ENCODE measurements at places on chromosomes 11 and 22. TPM values are rescaled to one million over a fixed set of nuclear protein-coding genes. Genes with fewer than 3 reads are reported as not detected.
A peak's percentile ranks its signal among the peaks of the same experiment; 100 is the strongest.

DNA sequence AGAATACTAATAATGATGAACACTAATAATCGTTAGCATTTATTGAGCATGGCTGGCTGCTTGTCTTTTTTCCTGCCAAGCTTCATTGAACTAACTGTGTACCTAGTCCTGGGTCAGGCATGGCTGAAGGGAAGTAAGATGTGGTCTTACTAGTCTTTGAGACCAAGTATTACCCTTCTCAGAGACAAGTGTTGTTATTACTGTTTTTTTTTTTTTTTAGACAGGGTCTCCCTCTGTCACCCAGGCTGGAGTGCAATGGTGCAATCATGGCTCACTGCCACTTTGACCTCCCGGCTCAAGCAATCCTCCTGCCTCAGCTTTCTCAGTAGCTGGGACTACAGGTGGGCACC lies 4.6 kb downstream of the ST14 start:
- H3K27me3 ChIP-seq, result no peaks in the 10 kb centered on the region
- no peak overlapping the region for H3K4me3 ChIP-seq
- no peaks in the 10 kb centered on the region for H3K36me3 ChIP-seq
- no peak for DNase-seq
- H3K27ac ChIP-seq, result no peak overlapping the region
- H3K4me1 ChIP-seq, result peaks cover 4% of the 10 kb centered on the region

The BCO2 gene
- 1.6 TPM for total RNA-seq

DNA sequence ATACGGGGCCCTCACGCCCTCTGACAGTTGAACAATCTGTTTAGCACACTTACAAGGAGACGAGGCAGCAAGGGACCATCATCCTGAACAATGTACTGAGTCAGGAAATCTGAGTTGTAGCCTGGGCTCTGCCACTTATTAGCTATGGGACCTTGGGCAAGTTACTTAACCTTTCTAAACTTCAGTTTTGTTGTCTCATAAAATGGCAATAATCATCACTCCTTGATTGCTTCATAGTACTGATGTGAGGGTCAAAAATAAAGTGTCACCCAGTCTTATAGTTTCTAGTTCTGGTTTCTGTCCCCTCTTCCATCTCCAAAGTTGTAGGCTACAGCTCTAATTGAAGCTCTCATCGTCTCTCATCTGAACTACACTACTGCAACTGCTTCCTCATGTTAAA lies 46.7 kb downstream of the RELT start:
- H3K27me3 ChIP-seq, result no peaks in the 10 kb centered on the region
- H3K36me3 ChIP-seq, result no peaks in the 10 kb centered on the region
- H3K4me1 ChIP-seq, result no peaks in the 10 kb centered on the region
- no peak overlapping the region for H3K27ac ChIP-seq
- no peak for DNase-seq
- no peak overlapping the region for H3K4me3 ChIP-seq

The HEPACAM gene
- not detected for total RNA-seq

DNA sequence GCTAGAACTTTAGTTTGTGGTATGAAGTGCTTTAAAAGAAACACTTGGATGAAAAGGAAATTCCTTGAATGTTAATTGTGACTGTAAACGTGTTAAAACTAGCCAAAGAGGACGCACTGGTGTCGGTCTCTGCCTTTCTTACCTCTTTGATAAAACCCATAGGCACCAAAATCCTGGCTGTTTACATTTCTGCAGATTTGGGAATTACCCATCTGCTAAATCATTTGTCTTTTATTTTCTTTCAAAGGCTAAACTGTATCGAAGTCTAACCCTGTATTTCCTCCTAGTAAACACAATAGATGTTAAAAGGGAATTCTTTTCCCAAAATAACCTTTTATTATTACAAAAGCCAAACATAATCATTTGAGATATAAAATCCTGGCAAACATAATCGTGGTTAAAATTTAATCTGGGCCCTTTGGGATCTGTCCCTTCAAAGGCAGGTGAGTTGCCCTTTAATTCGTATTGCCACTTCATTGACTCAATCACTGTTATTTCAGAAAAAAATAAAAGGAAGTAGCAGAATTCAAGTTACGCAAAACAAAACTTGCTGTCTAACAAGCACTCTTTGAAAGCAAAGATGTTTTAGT lies 2.4 kb downstream of the RASSF10 start:
- DNase-seq, result no peak
- H3K27me3 ChIP-seq, result peaks cover 10% of the 10 kb centered on the region
- no peak overlapping the region for H3K27ac ChIP-seq
- no peak overlapping the region for H3K4me3 ChIP-seq
- no peaks in the 10 kb centered on the region for H3K36me3 ChIP-seq

DNA sequence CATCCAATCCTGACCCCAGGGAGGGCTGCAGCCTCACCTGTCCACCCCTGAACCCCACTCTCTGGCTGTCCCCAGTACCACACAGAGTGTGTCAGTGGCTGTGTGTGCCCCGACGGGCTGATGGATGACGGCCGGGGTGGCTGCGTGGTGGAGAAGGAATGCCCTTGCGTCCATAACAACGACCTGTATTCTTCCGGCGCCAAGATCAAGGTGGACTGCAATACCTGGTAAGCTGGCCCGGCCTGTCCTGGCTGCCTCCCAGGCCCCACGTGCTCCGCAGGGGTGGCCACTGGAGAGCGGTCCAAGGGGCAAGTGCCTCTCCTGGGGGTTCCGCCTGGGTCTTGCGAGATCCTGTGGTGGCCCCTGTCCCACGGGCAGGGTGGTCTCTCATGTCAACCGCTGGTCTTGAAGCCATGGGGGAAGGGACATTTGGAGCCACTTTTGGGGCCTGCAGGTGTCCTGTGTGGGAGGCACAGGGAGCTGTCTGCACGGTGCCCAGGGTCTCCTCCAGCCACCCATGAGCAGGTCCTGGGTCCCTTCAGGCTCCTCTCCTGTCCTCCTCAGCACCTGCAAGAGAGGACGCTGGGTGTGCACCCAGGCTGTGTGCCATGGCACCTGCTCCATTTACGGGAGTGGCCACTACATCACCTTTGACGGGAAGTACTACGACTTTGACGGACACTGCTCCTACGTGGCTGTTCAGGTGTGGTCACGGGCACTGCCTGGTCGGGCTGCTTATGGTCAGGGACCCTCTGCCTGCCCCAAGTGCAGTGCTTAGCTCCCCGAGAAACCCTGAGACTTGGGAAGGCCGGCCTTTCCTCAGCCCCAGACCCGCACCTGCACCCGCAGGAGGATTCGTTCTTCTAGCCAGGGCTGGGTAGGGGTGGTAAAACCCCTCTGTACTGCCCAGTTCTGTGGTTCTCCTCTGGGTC lies 11.8 kb downstream of the MUC2 start:
- no peaks in the 10 kb centered on the region for H3K27me3 ChIP-seq
- no peak for DNase-seq
- no peaks in the 10 kb centered on the region for H3K4me1 ChIP-seq
- no peak overlapping the region for H3K27ac ChIP-seq
- H3K4me3 ChIP-seq, result no peak overlapping the region
- no peaks in the 10 kb centered on the region for H3K36me3 ChIP-seq

The MPZL2 gene
- total RNA-seq, result 0.69 TPM

- H3K27ac ChIP-seq, result no peak overlapping the region
- H3K27me3 ChIP-seq, result no peaks in the 10 kb centered on the region
- H3K4me1 ChIP-seq, result no peaks in the 10 kb centered on the region
- no peak for DNase-seq
Observed at GRCh38 chr11:35836205-35836604, 107.7 kb upstream of the LDLRAD3 start.

DNA sequence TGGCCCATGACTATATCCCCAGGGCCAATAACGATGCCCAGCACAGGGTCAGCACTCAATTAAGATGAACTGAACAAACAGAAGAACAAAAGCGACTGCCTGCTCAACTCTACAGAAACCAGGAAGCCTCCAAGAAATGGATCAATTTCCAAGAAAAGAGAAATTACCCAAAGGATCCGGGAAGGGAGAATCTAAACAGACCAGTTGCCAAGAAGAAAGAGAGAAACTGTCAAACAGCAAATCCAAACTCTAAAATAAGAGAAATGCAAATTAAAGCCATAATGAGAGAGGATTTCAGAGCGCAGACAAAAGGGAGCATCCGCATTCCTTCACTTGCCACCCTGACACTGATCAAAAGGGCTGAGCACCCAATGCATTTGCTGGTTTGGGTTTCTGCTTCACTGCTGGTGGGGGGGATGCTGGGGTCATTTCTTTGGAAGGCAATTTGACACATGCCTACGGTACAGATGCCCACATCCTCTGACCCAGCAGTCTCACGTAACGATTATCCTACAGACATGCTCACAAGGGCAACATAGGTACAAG lies 37.7 kb upstream of the RFPL3 start:
- no peaks in the 10 kb centered on the region for H3K27me3 ChIP-seq
- H3K36me3 ChIP-seq, result no peaks in the 10 kb centered on the region
- H3K4me3 ChIP-seq, result no peak overlapping the region
- H3K4me1 ChIP-seq, result no peaks in the 10 kb centered on the region
- DNase-seq, result no peak
- H3K27ac ChIP-seq, result no peak overlapping the region

The CHCHD10 gene
- 46.4 TPM for total RNA-seq

DNA sequence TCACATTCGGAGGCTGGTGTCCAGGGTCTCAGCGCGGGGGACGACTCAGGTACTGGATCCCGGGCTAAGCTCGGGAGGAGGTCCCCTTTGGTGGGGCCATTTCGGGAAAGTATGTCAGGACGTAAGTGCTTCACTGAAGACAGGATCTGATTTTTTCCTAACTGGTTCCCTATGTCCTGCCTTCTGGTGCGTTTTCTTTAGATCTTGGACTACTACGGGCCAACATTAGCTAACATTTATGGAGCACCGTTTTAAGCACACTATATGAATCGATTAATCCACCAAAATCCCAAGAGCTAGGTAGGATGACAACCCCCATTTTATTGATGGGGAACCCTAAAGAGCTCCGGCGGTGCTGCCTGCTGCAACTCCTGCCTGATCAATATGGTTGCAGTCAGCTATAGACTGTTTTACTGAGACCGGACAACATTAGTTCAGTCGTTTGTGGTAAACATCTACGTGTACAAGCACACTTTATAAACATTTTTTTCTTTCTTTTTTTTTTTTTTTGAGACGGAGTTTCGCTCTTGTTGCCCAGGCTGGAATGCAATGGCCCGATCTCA lies 17.0 kb upstream of the WDR74 start:
- H3K36me3 ChIP-seq, result peaks cover 9% of the 10 kb centered on the region
- DNase-seq, result no peak

GRCh38 chr11:2400762-2401435 lies 349 bp downstream of the TSSC4 start:
- no peak for DNase-seq
- H3K36me3 ChIP-seq, result no peaks in the 10 kb centered on the region
- peaks cover 22% of the 10 kb centered on the region for H3K4me1 ChIP-seq
- H3K4me3 ChIP-seq, result peak overlapping the region; percentile 96

GRCh38 chr22:43365715-43366440 lies 22.7 kb upstream of the SCUBE1 start:
- DNase-seq, result no peak
- no peaks in the 10 kb centered on the region for H3K36me3 ChIP-seq
- no peaks in the 10 kb centered on the region for H3K27me3 ChIP-seq

DNA sequence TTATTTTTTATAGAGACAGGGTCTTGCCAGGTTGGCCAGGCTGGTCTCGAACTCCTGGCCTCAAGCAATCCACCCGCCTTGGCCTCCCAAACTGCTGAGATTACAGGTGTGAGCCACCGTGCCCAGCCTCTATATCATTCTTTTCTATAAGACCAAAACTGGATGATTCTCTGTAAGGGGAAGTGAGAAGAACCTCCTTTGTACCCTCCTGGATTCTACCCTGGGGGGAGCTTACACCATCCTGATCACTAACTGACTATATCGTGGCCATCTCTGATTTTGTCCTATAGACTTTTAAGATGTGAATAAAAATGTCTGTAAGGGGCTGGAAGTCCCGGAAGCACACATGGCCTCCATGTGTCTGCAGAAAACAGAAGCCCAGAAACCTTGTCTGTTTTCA lies 9.1 kb downstream of the PIWIL4 start:
- H3K4me1 ChIP-seq, result no peaks in the 10 kb centered on the region
- no peak for DNase-seq
- no peaks in the 10 kb centered on the region for H3K27me3 ChIP-seq
- H3K36me3 ChIP-seq, result no peaks in the 10 kb centered on the region
- H3K27ac ChIP-seq, result no peak overlapping the region
- H3K4me3 ChIP-seq, result no peak overlapping the region

The MS4A1 gene
- total RNA-seq, result not detected

DNA sequence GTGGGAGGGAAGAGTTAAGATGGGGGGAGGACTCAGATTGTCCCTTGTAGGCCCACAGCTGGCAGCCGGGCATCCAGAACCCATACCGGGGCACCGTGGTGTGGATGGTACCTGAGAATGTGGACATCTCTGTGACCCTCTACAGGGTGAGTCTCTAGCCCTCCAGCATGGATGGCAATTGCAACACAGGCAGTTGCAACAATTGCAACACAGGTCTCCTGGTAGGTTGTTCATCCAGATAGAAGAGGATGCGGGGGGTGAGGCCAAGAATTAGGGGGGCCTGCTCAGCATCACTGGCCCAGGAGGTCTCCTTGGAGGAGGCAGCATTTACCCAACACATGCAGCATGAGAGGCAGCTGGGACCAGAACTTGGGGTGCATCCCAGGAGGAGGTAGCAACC lies 3.4 kb downstream of the EHBP1L1 start:
- H3K27ac ChIP-seq, result peak overlapping the region; percentile 31
- no peak for DNase-seq
- no peak overlapping the region for H3K4me3 ChIP-seq
- peaks cover 10% of the 10 kb centered on the region for H3K36me3 ChIP-seq
- H3K4me1 ChIP-seq, result peaks cover 29% of the 10 kb centered on the region
- H3K27me3 ChIP-seq, result no peaks in the 10 kb centered on the region

The COMMD9 gene
- total RNA-seq, result 49.5 TPM

DNA sequence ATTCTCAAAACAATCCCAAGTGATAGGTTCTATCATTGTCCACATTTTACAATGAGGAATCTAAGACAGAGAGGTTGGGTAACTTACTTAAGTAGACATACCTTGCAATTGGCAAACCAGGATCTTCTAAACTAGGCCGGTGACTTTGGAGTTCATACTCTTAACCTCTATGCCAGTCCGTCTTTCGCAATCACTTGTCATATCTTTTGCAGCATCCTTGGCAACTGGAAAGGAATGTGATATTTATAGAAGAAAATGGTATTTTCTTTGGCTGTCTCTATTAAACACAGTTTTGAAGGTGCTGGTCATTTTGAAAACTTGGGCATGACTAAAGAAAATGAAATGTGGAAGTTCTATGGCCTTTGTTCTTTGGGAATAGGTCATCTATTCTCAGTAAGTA lies 556.5 kb downstream of the NELL1 start:
- H3K27me3 ChIP-seq, result no peaks in the 10 kb centered on the region
- H3K4me3 ChIP-seq, result no peak overlapping the region
- no peaks in the 10 kb centered on the region for H3K4me1 ChIP-seq
- no peak overlapping the region for H3K27ac ChIP-seq

The ANGPTL5 gene
- not detected for total RNA-seq

DNA sequence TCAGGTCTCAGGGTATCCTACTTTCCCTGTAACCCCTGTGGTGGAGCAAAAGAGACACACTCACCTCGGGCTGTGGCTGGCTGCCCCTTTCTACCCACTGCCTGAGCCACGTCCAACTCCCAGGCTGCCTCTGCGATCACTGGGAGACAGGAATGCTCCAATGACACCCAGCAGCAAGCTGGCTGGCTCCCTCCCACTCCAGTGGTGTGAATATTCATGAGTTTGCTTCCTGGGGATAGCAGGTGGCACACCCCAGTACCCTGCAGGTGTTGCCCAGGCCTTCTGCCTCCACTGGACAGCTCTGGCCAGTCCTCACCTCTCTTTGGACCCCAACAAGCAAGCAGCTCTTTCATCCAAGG lies 9.7 kb downstream of the GAL3ST1 start:
- H3K4me1 ChIP-seq, result no peaks in the 10 kb centered on the region
- H3K27ac ChIP-seq, result no peak overlapping the region
- H3K36me3 ChIP-seq, result no peaks in the 10 kb centered on the region

GRCh38 chr11:33478111-33478573 lies 221.0 kb downstream of the HIPK3 start:
- DNase-seq, result no peak
- no peak overlapping the region for H3K27ac ChIP-seq
- H3K27me3 ChIP-seq, result no peaks in the 10 kb centered on the region
- no peak overlapping the region for H3K4me3 ChIP-seq
- no peaks in the 10 kb centered on the region for H3K36me3 ChIP-seq

The PICK1 gene
- total RNA-seq, result 25.3 TPM

All from naive thymus-derived CD4-positive, alpha-beta T cell (primary cell).